ENCODE measurements at places on chromosomes 7 and 10.
A peak's percentile ranks its signal among the peaks of the same experiment; 100 is the strongest.

DNA sequence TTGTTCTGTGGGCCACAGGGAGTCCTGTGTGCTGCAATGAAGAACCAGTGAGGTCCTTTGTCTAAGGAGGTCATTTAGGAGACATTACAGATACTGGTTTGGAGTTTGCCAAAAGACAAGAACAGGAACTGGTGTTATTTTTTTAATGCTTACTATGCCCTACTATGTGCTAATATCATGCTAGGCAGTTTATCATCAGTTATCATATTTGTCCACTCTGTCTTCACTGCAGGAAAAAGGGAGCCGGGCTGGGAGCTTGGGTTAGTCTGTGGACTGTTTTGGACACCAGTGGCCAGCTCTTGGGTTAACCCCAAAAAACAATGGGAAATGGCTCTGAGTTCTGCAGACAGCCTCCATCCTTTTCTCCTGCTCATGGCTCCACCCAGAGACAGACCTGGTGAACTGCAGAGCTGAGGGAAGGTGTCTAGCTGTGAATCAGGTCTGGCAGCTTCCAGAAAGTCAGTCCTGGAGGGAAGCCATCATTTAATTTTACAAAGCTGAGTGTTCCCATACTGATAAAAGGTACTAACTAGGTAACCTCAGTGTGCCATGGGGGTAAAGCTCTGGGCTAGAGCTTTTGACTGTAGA is 101.2 kb upstream of the ZNF746 start:
- DNase-seq = peak; percentile 56

DNA sequence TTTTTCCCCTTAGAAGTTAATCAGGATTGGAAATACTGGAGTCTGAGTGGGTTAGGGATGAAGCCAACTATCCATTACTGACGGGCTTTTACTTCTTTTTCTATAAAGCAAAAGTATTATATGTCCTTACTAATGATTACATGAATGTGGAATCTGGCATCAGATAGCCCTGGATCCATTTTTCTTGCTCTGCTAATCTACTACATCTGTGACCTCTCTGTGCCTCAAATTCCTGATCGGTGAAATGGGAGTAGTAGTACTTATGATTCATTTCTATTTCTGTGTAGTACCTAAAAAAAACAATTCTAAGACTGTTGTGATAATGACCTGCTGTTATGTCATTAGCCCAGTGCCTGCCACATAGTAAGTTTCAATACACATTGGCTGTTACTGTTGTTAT is 621.6 kb downstream of the SORCS3 start:
- no peak for DNase-seq

DNA sequence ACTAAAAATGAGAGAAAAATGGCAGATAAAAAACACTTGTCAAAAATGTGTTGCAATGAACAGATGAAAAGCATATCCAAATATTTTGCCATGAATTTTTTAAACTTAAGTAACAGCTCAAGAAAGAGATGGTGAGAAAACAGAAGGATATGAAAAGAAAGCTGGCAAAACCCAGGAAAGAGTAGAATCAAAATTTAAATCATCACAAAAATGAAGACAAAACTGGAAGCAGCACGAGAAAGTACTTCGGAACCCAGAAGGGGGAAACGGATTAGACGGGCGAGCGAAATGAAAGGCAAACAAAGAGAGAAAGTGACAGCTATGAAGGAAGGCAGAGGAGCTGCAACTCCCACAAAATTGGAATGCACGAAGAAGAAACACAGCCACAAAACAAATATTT is 60.2 kb downstream of the KCNH2 start:
- no peak for DNase-seq

- DNase-seq = no peak
These were observed 45.4 kb downstream of the ST7 start for GRCh38 chr7:116998567-116999175.

DNA sequence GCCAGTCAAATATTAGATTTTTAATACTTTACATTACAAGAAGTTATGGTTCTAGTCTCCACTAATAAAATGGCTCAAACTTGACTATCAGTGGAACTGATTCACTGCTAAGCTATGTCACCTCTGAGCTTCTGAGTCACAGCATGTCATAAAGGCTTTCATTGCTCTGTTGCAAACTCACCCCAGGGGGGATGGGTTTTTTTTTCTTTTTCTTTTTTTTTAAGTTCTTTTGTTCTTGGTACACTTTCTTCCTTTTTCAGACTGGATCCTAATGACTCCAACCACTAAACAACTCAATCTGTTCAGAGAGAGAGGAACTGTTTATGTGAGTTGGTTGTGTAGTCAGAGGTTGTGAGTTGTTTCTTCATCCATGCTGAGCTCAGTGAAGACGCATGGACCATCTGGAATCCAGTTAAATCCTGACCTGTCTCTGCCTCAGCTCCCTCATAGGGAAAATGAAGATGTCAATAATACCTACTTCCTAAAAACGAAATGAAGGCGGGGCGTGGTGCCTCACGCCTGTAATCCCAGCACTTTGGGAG is 11.0 kb downstream of the MYOF start:
- peak; percentile 39 for DNase-seq

DNA sequence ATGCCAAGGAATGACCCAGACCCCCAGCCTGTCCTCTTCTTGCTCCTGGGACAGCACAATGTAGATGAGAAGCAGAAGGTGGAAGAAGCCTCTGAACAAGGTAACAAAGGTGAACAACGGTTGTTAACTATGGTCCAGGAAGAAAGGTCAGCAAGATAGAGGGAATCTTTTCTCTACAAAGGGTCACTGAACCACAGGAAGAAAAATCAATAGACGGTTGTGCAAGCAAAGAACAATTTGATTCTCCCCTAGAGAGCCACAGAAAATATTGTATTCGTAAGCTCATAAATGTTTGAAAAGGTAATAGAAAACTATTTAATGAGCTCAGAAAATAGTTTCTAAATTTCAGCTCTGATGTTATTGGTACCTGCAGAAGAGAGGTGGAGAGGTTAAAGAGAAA is 111.3 kb downstream of the ST8SIA6 start:
- no peak for DNase-seq

DNA sequence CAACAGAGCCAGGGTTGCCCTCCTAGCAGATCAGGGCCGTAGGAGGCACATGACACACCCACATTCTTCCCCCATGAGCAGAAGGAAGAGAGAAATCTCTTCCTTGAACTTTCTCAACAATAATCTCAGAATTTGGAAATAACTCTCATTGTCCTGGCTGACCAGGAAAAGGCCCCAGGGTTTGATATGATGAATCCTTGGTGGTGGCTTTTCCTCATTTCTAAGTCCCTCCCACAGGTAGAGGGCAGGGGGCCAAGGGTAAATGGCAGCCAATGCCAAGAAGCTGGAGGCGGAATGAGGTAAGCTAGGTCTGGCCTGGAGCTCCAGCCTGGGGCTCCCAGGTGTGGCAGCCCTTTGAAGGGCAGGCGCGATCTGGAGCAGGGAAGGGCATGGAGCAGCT is 67.8 kb downstream of the GRB10 start:
- DNase-seq = no peak

DNA sequence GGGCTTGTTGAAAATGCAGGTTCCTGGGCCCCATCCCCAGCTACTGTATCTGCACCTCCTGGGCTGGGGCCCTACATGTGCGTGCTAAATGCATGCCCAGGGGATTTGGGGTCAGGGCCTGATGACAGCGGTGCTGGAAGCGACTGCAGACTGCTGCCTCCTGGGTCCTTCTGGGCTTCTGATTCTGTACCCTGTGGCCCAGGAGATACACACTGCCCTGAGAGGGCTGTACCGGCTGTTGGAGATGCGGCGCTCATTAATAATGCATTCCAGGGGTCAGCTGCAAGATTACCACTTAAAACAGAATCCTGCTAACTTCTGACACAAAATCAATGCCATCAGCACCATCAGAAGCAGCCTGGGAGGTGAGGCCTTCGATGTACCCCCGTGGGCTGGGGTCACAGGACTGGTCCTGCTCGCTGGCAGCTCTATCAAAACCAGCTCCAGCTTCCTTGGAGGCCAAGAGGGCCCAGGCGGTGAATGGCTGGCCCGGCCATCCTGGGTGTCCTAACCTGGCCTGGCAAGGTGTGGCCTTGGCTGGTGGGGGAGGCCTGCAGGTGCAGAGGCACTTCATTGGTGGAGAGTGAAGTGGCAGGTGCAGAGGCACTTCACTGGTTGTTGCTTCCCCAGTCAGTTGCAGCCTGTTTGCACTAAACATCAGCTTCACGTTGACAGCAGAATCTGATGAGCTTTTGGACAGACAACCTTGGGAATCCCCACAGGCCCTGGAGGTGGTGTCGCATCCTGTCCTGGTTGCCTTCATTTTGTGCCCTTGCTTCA is 79.2 kb downstream of the GLRX3 start:
- DNase-seq = no peak

GRCh38 chr7:42096681-42097561 is 140.1 kb downstream of the GLI3 start:
- no peak for DNase-seq

DNA sequence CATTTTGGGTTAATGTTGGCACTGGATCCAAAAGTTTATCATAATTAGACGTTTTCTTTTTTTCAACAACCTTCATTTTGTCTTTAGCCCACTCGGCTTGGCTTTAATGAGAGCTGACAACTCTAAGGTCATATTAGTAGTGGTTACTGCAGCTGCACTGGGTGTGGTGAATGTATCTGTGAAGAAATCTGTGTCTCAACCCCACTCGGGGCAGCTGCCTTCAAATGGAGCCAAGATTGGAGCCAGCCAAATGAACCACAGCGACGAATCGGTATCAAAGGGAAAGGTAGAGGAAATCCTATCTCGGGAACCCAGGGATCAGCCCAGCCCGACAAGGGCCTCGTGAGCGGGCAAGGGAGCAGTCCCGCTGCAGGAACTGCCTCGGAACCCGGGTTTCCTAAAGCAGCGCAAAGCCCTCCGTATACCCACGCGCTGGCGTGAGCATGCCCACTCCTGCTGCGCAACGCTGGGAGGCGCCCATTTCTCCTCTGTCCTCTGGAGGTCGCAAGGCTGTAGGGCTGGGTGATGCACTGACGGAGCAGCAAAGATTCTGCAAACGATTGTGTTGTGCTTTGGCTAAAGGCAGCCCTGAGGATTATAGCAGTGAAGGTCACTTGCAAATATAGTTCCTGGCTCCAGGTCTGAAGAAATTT is 98.7 kb upstream of the MBL2 start:
- DNase-seq = no peak

DNA sequence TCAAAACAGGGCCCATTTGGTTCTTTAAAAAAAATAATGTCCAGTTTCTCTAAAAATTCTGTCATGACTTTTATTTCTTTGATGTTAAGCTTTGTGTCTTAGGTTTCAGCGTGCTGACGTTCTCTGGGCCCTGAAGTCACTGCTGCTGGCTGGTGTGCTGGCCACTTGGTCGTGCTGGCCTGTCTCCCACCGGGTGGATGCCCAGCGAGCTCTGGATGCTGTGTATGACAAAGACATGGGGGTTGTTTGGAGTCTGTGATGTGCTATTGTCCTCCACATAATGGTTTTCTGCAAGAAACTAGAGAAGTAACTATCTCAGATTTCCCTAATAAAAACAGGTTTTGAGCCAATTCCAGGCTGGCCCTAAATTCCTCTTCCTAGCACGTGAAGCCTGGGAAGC is 9.5 kb upstream of the IDI2 start:
- DNase-seq = no peak

- DNase-seq = no peak
These were observed 94.6 kb downstream of the TACC2 start for GRCh38 chr10:122083478-122084025.

GRCh38 chr7:27532314-27532713 is 130.4 kb downstream of the HIBADH start:
- DNase-seq = no peak

DNA sequence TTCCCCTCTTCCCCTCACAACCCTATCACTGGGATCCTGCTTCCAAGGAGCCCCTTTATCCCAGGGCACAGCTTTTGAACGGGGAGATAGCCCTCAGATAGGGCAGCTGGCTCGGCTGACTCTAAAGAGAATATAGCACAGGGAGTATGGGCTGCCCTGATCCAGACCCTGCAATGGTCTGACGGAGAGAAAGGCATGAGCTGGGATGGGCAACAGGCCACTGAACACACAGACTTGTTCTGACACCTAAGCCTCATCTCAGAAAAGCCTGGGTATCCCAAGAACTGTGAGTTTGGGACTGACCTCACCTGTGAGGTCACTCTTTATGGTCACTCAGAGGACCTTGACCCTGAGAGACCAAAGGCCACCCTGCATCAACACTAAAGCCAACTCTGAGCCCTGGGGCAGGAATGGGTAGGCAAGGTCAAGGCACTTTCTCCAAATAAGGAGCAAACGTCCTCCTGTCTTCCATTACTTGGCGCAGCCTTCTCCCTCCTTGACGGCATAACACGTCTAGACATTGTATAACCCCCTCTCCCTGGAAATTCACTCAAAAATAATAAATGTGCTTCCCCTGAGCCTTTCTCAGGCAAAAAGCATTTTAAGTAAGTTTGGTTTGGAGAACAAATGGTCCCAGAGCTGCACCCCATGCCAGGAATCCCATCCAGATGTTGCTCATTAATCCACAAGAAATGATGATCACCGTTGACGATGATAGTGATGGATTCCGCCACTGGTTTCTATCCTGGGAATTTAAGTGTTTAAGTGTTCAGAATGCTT is 8.2 kb upstream of the LRRC18 start:
- no peak for DNase-seq

- no peak for DNase-seq
These were observed 167.5 kb downstream of the RNLS start for GRCh38 chr10:88415533-88416130.

GRCh38 chr7:39950473-39951225 is 593 bp downstream of the CDK13 start:
- DNase-seq = peak; percentile 28

DNA sequence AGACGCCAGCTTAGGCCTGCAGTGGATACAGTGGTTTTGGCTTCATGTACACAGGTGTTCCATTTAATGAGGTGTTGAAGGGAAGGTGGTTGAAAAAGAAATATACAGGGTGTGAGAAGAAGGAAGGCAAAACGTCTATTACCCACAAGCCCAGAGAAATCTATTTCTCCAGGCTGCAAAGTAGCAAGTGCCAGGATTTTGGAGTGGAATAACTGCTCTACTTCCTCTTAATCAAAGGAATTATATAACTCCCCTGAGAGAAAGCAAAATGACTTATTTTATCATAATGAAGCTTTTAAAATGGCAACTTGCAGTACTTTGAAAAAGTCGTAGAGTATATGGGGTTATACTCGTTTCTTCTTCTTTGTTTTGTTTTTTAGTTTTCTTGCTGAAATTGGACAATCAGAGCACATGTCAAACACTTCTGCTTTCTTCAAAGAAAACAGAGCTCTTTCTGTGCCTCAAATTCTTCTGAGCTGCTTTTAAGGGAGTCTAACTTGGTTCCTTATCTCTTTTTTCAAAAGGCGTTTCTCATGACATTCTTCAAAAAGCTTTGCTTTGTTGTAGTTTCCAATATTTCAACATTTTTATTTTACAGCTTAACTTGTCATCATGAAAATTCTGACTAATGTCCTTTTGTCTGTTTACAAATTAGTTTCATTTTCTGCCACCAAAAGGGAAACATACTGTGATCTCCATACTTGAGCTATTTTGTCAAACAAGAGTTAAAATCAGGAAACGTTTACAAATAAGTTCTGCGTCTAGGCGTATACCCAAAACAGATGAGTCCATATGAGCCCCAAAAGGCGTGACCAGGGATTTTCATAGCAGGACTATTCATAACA is 289.7 kb downstream of the FRMD4A start:
- DNase-seq = peak; percentile 2

GRCh38 chr7:44383566-44383965 is 58.2 kb upstream of the CAMK2B start:
- no peak for DNase-seq

GRCh38 chr10:108250936-108251620 is 1086.6 kb upstream of the SORCS1 start:
- no peak for DNase-seq

- no peak for DNase-seq
These were observed 337.2 kb upstream of the LRGUK start for GRCh38 chr7:133789974-133790373.

All from activated CD4-positive, alpha-beta T cell treated with anti-CD3 and anti-CD28 coated beads, Interleukin-2, Interleukin-4, amounts not matched to agents 100 ng/mL and 50 ng/mL, durations not matched to agents 16 hours and 8 hours (primary cell).